ENCODE measurements at places on chromosomes 3 and 15.

- DNase-seq = no peak
Measured at GRCh38 chr15:57599296-57599810, 7.6 kb downstream of the MYZAP start.

- no peak for DNase-seq
Measured at GRCh38 chr3:45407600-45407999, 19.2 kb downstream of the LARS2 start.

- no peak for DNase-seq
Measured at GRCh38 chr15:61743345-61743909, 316.8 kb downstream of the VPS13C start.

GRCh38 chr3:17891139-17891856 is 148.9 kb upstream of the TBC1D5 start:
- DNase-seq = no peak

DNA sequence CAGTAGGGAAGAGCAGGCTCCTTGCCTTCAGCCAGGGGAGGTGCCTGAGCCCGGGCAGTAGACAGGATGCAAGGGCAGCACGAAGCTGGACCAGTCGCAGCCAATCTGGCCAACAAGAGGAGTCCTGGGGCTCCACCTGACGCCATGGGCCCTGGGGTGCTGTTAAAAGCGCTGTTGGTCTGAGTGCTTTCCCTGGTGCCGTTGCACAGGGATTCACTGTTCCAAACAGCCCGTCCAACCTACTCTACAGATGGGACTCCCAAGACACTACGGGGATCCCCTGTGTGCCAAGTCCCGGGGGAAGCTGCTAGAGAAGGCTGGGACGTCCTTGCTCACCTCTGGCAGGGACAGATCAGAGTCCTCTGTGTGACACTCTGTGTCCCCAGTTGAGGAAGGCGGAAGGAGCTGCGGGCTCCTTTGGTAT is 632 bp downstream of the CTSH start:
- no peak for DNase-seq

- DNase-seq = peak; percentile 69
Measured at GRCh38 chr3:42961633-42962032, 17.5 kb upstream of the GASK1A start.

DNA sequence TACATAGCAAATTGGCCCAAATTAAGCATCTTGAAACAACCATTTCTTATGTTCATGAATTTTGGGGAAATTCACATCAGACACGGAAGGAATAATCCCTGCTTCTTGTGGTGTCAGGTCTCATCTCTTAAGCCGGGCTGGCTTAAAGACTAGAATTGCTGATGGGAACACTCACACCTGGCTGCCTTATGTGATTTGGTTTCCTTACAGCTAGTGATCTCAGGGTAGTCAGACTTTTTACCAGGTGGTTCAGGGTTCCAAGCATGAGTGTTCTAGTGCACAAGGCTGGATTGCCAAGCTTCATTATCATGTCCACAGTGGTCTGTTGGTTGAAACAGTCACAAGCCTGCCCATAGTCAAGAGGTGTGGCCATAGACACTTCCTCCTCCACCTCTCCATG is 20.3 kb upstream of the CCNL1 start:
- no peak for DNase-seq

DNA sequence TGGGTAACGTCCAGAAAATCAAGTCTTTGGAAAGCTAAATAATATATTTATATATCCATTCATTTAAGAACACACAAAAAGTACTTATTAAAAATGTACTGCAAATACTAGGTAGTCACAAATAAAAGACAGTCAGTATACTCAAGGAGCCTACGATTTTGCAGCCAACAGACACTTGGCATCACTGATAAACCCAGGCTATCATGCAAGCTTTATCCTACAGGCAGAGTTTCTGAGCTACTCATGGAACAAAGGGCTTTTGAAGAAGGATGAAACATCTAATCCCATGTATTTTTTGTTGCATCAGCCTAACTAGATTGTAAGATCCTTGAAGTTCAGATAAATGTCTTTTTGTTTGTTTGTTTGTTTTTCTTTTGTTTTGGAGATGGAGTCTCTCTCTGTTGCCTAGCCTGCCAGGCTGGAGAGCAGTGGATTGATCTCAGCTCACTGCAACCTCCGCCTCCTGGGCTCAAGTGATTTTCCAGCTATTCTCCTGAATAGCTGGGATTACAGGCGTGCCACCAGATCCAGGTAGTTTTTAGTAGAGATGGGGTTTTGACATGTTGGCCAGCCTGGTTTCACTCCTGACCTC is 319.4 kb upstream of the MDFIC2 start:
- no peak for DNase-seq

- DNase-seq = no peak
Measured at GRCh38 chr3:112689385-112689784, 48.4 kb upstream of the CCDC80 start.

DNA sequence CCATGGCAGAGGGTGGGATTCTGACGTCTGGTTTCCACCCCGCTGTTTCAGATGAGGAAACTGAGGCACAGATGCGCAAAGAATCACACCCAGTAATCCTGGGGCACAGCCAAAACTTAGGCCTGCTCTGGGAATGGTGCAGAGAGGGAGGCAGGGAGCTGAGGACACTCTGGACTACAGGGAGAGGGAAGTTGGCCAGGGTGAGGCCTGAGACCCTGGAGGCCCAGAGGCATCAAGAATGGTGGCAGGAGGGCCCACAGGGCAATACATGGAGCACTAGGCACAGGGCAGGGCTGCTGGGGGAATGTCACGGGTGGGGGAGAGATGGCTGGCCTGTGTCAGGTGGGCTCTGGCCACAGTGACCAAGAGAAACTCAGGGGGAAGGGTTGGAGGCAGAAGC is 63.6 kb downstream of the TLE3 start:
- no peak for DNase-seq

DNA sequence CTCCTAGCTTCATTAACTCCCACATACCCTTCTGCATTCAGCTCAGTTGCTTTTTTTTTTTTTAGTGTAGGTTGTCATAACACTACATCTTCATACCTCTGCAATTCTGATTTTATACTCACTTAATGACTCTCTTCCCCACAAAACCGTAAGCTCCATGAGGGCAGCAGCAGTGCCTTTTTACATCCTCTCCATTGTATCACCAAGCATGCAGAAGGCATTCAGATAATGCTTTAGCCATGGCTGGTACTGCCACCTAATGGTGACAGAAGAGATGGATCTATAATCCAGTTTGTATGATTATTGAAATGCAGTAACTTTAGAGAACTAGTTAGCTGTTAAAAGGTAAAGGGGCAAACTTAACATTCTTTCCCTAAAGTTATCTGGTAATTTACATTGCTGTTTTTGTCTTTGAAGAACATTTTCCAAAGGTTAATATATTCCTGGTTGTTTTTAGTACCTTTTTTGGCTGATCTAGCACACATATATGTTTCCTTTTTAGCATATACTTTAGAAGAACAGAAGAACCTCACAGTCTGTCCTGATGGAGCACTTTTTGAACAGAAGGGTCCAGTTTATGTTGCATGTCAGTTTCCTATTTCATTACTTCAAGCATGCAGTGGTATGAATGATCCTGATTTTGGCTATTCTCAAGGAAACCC is 36.8 kb downstream of the ATP1B3 start:
- DNase-seq = no peak

DNA sequence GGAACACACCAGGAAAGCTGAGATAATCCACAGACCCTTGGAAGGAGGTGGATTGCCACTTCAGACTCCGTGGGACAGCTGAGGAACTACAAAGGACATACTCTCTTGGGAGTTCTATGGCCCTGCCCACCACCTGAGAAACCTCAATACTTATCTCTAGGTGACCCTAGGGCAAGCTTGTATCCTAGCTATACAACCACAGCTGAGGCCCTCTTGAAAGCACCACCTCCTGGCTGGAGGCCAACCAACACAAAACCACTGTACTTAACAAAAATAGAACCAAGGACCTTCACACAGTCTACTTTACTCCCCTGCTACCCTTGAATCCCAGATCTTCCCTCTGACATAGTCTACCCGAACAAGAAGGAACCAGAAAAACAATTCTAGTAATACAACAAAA is 60.7 kb upstream of the TRIM42 start:
- DNase-seq = no peak

GRCh38 chr3:171614318-171614921 is 154.2 kb upstream of the TNIK start:
- no peak for DNase-seq

DNA sequence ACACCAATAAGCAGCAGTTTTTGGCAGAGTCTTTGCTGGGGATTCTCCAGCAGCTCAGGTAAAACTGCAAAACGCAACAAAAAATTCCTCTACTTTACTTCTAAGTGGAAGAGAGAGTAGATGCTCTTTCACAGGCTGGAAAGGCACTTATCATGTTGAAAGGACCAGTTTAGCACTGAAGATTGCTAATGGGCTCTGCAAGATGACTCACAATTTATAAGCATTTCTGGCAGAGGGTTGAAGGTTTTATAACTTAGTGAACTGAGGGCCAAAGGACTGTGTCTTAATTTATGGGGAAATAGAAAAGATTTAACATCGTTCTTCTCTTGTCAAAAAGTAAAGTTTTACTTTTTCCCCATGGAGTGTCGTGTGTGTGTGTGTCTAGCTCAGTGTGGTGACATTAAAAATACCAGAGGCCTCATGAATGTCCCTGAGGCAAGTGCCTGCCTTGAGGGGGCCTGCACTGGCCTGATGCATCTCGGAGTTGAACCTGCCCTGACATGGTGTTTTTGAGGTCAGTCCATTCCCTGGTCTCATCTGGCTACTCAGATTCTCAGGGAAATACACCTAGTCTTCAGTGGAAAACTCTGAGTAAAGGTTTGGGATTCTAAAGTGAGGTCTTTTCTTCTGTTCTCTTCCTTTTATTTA is 1092.0 kb downstream of the NAALADL2 start:
- DNase-seq = no peak

DNA sequence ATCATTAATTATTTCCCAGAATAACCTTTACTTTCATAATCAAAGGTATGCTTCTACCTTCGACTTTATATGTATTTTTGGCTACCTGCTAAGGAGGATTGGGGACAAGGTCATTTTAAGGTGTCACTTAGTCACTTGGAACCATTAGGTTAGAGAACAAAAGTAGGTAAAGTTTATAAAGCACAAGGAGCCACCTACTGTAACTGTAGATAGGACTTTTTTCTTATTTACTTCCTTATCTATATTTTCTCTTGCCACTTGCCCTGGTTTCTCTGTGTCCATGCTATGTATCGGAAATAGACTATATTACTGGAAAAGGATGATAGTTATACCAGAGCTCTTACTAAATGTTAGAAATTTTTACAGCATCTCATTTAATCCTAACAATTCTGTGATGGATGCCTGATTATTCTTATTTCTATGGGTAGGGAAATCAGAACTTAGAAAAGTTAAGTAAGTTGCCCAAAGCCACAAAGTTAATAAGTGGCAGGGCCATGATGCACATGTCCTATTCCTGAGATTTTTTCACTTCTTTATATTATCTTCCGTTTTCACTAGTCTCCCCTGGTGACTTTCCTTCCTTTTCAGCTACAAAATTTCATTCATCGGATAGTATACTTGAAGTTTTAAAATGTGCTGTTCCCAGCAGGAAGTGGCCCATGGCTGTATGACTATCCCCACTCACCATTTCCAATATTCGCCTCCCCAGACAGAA is 132.5 kb downstream of the CMSS1 start:
- DNase-seq = no peak

GRCh38 chr15:79595306-79595705 is 163.2 kb downstream of the MINAR1 start:
- DNase-seq = no peak

GRCh38 chr3:19573644-19574043 is 360.4 kb downstream of the EFHB start:
- DNase-seq = no peak

- peak; percentile 64 for DNase-seq
Measured at GRCh38 chr3:172562871-172563865, 39.9 kb upstream of the TNFSF10 start.

DNA sequence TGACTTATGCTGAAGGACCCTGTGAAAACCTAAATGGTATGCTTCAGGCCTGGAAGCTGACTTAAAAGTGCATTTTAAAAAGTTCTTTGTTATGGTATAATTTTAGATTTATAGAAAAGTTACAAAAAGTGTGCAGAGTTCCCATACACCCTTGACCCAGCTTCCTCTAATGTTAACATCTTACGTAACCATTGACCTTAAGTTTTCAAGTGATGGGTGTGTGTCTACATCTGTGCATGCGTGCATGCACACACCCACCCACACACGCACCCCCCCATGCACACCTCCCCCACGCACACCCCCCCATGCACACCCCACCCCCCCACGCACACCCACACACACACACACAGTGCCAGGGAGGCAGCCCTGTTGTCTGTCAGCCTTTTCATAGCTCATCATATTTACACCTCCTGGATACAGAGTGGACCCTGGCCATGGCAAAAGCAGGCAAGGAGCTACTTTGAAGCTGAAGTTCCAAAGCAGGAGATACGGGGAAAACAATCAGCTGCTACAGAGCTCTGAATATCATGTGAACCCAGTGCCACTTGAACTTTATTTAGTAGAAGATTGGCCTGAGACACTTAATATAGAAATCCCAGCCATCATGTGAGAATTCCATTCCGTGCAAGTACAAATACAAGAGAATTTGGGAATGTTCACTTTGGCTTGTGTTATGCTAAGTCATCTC is 30.0 kb upstream of the TRAK1 start:
- DNase-seq = no peak

- peak; percentile 85 for DNase-seq
Measured at GRCh38 chr15:47293466-47294162, 423.7 kb upstream of the SEMA6D start.

GRCh38 chr3:64355401-64355807 is 130.1 kb upstream of the PRICKLE2 start:
- DNase-seq = no peak

DNA sequence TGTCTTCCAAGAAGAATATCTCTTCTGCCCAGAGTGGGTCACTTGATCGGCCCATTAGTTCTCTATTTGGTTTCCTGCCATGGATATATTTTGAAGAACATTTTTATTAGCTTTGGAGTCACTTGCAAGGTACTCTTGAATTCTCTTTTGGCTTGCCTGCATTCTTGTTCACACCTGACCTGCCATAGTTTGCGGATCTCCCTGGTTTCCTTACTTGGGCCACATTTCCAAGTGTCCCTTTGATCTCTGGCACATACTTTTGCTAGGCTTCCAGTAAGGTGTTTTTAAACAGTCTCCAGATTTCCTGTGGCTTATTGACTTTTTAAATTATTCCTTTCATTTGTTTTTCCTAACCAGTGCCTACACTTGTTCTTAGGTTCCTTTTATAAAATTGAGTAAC is 488.5 kb upstream of the MDFIC2 start:
- no peak for DNase-seq

GRCh38 chr15:98241032-98241554 is 280.6 kb downstream of the ARRDC4 start:
- DNase-seq = no peak

DNA sequence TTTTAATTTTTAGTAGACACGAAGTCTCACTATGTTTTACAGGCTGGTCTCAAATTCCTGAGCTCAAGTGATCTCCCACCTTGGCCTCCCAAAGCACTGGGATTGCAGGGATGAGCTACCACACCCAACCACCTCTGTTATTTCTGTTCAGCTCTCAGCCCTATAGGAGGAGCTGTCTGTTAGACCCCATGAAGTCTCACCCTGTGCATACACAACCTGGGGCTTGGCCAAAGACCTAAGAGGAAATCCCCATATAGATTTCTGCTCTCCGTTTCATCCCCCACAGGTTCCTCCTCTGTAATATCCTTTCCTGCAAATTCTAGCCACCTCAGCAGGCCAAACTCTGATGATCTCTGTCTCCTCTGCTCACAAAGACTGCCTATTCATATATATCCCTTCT is 56.6 kb upstream of the CTDSPL2 start:
- DNase-seq = no peak

GRCh38 chr3:167467848-167468611 is 5.8 kb downstream of the SERPINI2 start:
- DNase-seq = no peak

Data from hindlimb muscle (tissue), 1 donor.